Hematopoietic multipotent progenitor cell treated with erythropoietin and hydrocortisone succinate and interleukin-3 and kit ligand, for 17 days (in vitro differentiated cells): ENCODE measurements at places on chromosomes 6 and 20.

GRCh38 chr6:128630213-128630612, 109.8 kb upstream of the PTPRK start:
- DNase-seq: no peak

- DNase-seq: no peak
Observed at GRCh38 chr6:169363590-169363989, 109.9 kb upstream of the THBS2 start.

- DNase-seq: no peak
Observed at GRCh38 chr20:568673-569415, 25.3 kb upstream of the CSNK2A1 start.

- no peak for DNase-seq
Observed at GRCh38 chr6:91539456-91539855, 952.6 kb upstream of the MAP3K7 start.

DNA sequence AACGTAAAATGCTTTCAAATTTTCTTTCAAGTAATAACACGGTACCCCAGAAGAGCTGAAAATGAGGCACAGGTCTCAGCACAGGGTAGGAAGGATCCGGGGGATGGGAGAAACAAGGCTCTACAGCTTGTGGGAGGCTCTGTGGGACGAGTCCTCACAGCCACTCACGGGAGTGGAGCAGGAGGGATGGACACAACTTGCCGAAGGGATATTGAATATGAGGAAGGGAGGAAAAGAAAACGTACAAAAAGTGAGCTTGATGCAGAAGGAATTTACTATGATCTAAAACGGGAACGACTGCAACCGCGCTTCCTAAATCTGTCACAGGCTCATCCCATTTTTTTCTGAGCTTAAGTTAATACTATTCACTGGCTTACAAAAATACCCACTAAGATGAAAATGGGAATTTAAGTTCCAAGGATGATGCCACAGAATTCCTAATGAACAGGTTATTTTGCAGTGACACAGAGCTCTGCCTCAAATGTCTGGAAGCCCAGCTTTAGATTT, 72.9 kb downstream of the FYN start:
- no peak for DNase-seq

- DNase-seq: no peak
Observed at GRCh38 chr6:151428093-151428735, 23.7 kb downstream of the RMND1 start.

DNA sequence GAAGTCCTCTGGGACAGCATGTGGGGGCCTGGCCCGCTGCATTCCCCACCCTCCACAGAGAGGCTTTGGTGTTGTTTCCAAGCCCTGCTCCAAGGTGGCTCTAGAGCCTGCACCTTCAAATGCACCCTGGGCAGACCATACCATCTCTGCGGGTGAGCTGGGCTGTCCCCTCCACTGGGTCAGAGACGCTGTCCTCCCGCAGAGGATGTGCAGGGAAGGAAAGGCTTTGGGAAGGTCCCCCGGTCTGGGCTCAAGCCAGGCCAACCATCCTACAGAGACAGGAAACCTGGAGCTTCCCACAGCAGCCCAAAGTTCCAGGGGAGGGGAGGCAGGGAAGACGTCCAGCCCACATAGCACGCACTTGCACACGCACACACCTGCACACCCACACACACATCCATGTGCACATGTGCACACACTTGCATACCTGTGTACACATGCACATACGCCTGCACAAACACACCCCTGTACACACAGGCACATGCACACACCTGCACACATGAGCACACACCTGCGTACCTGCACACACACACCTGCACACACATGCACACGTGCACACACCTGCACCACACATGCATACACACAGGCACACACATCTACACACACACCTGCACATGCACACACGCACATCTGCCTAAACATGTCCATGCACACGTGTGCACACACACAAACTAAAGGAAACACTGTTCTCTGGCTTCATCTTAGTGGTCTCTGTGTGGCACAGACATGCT, 155.4 kb downstream of the ERMARD start:
- no peak for DNase-seq

DNA sequence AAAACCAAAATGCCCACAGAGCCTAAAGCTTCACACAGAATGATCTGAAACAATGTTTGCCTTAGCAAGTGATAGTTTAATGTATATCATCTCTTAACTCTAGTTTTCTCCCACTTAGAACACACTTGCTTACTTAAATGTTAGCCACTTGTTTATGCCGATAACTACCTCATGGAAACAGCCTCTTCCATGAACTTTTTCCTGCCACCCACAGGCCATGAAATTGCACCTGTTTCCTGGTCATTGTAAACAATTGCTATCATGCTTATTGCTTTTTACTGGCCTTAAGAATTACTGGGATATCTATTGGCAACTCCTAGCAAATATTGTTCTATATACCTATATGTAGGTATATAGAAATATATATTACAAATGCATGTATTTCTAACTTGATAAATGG, 231.1 kb downstream of the HDGFL1 start:
- no peak for DNase-seq

DNA sequence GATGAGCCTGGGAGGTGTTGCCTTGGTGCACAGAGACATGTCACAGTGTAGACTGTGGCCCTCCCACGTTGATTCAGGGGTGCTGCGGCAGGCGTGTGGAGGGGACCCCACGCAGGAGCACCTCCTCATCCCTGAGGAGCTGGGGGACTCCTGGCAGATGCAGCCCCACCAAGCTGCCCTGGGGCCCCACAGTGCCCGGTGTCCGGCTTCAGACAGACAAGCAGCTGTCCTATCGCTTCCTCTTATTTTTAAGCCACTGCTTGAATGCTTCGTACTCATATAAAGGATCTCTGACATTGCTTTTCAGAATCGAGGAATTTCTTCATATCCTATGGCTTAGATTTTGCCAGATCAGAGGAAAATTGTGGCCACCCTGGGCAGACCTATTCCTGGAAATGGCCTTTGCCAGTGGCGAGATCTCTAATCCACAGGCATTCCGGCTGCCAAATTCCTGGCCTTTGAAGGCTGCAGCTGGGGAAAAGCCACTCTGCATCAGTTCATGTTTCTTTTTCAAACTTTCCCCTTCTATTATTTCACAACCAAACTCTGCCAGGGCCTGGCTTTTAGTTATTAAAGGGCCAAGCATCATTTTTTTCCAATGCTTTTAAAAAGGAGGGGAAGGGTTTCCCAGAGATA, 337.0 kb downstream of the THBS2 start:
- DNase-seq: no peak

DNA sequence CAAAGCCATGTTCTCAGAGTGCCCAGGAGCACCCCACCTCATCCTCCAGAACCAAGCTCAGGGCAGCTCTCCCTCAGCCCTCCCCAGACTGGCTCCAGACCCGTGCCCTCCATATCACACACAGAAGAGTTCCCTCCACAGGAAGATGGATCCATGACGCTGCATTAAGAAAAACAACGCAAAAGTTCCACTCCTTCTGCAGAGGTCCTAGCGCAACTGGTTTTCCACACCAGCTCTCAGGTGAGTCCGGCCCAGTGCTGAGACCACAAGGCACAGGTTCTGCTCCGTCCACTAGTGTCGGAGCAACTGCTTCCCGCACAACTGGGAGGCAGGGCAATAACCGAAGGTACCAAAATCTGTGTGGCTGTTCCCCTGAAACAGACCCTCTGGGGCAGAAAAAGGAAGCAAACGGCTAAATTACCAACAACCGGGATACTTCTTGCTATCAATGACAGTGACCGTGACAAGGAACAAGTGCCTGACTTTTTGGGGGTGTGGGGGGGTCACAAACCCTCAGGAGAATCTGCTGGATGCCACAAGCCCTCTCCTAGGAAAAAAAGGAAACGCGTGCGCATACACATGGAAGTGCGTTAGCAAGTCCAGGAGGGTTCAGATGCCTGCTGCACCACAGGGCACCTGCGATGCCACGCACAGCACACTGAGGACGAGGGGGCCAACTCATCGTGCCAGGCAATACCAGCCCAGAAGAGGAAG, 49.2 kb downstream of the MYH7B start:
- no peak for DNase-seq

DNA sequence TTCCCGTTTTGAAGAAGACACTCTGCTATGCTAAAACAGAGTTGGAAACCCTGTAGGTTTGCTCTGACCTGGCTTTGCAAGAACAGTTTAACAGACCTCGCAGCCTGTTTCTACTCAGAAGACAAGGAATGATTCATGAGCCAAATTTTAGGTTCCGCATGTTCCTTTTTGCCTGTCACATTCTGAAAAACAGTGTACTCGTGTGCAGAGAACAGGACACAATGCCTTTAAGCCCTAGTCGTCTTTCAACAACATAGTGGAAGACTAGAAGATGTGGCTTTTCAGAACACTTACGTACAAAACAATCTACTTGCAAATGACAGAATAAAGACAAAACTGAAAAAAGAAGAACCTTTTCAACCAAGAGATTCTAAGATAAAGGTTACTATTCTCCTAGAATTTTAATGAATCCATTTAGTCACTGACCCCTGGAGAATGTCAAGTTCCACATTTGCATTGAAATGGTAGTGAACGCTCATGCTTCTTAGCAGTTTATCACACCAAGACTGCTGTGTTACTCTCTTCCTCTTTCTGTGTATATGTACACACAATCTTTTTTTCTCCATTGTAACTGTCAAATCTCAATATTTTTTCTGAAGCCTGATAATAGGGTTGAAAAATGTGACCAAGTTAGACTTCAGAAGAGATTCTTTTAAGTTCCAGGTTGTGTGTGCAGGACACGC, 220.7 kb upstream of the NRSN1 start:
- no peak for DNase-seq

GRCh38 chr6:157150076-157150475, 173.2 kb downstream of the TMEM242 start:
- no peak for DNase-seq

- no peak for DNase-seq
Observed at GRCh38 chr6:144678844-144679243, 393.7 kb downstream of the UTRN start.

- DNase-seq: no peak
Observed at GRCh38 chr6:108277831-108278230, 17.0 kb upstream of the SNX3 start.

- peak; percentile 57 for DNase-seq
Observed at GRCh38 chr6:6758915-6759654, 170.6 kb downstream of the LY86 start.

- no peak for DNase-seq
Observed at GRCh38 chr6:140320081-140321080, 945.9 kb upstream of the CITED2 start.

DNA sequence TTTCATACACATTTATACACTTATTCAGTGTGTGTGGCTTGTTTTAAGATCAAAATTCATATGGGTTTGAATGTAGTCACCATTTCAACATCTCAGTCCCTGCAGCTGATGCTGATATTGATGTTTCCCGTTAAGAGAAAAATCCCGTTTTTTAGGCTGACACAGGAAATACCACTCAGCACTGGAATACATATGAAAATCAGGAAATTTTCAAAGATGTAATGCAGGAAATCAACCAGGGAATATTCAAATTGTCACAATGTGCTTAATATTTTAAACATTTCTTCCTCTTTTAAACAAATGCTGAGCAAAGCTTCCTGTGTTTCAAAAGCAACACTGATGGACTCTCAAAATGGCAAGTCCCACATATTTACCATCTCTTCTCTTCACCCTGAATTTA, 94.5 kb upstream of the MARCKS start:
- DNase-seq: no peak

DNA sequence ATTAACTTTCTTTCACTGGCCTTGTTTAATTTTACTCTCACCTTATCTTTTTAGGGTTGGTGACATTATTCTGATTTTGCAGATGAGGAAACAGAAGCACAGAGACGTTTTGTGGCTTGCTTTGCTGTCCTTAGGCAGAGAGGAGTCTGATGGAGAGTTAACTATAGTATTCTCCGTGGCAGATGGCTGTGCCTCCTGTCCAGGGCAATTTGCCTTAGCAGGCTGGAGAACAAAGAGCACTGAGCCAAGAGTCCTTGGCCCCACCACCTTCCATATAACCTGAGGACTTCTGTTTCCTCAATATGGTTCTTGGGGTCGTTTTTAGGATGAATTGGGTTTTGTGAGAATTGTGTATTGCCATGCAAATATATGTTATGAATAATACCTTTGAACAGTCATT, 71.4 kb upstream of the BACH2 start:
- DNase-seq: no peak

GRCh38 chr6:87200469-87201175, 45.3 kb downstream of the ZNF292 start:
- no peak for DNase-seq

DNA sequence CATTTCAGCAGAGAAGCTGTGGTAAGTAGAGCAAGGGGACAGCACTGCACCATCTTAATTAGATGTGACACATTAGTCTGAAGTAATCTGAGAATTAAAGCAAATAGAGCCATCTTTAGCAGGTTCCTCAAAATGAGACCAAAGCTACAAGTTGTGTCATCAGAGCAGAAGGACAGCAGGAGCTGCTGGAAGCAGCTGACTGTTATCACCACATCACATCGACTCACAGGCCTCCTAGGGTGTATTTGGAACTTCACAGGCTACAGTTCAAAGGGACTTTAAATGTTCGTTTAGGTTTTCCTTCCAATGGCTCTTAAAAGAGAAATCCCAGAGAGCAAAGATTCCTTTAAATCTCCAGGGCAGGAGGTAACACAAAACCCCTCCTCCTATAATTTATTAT, 69.5 kb downstream of the LCA5 start:
- no peak for DNase-seq

- peak; percentile 61 for DNase-seq
Observed at GRCh38 chr6:15264902-15265761, 19.3 kb downstream of the JARID2 start.

DNA sequence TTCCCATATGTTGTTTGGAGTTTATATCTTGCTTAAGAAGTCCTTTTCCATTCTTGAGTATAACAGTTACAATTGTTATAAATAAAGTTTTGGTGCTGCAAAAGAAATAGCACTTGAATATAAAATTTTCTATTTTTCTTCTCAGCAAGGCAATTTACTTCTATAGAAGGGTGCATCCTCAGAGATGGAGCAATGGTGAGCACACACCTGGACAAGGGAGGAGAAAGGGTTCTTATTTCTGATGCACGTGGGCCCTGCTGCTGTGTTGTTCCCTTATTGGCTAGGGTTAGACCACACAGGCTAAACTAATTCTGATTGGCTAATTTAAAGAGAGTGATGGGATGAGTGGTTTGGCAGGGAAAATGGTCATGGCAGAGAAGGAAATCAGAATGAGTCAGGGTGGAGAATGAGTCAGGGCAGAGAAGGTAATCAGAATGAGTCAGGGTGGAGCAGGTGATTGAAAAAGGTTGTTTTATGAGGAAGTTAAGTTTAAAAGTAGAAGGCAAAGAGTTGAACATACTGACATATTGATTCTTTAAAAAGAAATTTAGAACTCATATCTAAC, 38.0 kb downstream of the CST8 start:
- DNase-seq: no peak

DNA sequence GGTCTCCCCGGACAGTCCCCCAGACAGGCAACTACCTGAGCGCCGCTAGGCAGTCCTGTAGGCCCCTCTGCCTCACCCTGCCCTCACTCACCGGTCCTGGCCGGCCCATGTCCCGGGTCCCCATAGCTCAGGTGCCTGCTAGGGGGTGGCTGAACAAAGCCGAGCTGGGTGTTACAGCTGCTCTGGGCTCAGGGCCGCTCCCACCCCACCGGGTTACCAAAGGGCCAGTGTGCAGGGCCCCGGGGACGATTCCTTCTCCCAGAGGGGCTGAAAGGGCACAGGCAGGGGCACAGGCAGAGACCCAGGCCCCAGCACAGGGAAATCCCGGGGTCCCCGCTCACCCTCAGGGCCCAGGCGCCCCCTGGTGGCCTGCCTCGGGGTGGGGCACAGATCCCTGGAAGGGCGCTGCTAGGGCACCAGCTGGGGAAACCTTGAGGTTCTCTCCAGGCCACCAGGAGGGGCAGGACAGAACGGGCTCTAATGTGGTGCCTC, 118.4 kb downstream of the GRM4 start:
- DNase-seq: peak; percentile 20

GRCh38 chr6:10259671-10260070, 155.2 kb downstream of the TFAP2A start:
- no peak for DNase-seq
